ENCODE measurements at places on chromosomes 12 and 14.

GRCh38 chr12:102249079-102249841 lies 51.6 kb upstream of the PMCH start:
- no peak for DNase-seq

DNA sequence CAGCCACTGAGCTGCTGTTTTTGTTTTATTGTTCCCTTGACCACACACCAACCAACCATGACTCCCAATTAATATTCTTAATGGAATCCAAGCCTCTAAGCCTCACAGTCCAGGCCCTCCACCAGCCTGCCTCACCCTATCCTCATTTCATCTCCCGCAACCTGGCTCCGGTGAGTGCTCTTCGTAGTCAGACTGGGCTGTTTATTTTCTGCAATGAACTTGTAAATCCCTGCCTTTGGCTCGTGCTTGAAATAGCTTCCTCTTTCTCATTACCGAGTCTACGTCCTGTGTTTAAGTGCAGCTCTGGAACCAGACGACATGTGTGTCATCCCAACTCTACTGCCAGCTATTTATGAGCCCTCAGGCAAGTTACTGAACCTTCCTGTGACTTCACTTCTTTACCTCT lies 12.4 kb upstream of the ETFBKMT start:
- DNase-seq: no peak

- no peak for DNase-seq
These were observed 65.9 kb upstream of the CCDC198 start for GRCh38 chr14:57559576-57559975.

DNA sequence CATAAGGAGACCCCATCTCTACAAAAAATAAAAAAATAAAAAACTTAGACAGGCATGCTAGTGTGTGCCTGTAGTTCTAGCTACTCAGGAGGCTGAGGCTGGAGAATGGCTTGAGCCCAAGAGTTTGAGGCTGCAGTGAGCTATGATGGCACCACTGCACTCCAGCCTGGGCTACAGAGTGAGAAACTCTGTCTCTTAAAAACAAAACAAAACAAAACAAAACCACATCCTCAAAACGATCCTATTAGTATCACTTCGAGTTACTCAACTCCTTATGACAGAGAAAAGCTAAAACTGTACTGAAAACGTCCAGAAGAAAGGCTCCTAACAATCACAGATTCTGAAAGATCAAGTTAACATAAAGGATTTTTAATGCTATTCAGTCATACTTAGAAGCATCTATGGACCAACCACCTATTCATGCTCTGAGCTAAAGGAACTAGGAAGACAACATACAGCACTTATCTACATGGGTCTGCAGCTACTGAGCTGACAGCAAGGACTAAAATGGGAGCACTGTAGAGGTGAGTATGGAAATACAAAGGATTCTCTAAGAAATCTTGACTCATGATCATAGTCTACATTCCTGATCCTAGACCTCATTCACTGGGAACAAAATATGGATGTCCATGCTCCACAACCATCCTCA lies 75.3 kb upstream of the DUSP6 start:
- DNase-seq: no peak

- DNase-seq: peak; percentile 65
These were observed 41.9 kb upstream of the NCOR2 start for GRCh38 chr12:124609041-124609989.

DNA sequence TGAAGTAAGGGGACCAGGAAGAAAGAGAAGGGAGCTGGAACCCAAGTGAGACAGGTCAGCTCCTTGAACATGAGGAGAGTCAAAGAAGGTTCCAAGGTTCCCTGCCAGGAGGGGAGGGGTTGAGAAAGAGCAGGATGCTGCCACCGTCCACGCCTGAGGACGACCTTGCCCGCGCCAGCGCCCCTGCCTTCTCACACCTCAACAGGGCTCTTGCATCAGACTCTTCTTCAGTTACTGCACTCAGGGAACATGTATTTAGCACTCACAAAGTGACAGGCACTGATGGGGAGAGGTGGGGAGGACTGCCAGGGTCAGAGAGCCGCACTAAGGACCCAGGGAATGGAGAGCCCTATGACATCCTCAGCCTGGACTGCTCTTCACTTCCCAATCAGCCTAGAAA lies 102.1 kb upstream of the NUDT4 start:
- DNase-seq: no peak

DNA sequence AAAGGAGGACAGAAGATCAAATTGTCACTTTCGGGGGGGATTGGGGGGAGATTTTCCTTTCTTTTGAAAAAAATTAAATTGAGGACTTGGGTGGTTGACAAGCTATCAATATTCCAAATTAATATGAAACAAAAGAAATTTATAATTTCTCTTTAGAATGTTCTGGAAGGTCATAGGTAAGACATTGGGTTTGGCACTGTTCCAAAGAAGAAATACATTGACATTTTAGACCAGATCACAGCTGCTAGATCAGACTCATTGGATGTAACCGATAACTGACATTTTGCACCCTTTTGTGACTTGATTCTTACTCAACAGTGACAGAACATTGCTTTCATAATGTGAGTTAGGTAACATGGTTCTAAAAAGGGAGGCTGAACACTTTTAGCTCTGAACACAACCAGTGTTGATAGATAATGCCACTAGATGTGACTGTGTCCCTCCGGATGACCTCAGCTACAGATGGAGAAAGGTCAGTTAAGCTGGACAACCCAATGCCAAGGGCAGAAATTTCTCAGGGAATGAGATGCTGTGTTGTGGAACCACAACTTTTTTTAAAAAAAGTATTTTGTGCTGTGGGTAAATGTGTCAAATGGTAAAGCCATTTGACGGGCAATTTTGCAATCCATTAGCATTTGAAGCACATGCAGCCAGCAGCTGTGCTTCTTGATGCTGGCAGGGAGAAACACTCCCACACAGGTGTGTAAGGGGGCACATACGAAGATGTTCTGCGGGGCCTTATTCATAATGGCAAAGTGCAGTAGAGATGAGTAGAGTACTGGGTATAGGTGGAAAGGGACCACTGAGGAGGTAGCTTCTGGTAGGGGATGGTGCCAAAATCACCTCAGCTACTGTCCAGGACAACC lies 62.9 kb downstream of the RFX4 start:
- no peak for DNase-seq

DNA sequence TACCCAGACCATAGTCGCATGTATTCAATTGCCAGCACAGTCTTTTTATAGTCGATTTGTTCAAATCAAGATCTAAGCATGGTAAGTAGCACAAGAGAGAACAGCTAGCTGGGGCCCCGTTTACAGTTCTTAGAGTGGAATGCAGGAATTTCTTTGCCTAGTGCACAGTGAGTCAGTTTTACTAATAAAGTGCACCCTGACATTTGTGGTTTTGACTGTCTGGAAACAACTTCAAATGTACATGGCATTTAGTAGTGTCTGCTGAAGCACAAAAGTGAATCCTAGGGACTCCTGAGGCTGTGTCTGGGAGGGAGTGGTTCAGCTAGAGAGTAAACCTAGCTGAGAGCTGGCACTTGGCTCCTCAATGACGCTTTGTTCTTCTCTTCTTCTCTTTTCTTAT lies 64.9 kb downstream of the TMX1 start:
- no peak for DNase-seq

DNA sequence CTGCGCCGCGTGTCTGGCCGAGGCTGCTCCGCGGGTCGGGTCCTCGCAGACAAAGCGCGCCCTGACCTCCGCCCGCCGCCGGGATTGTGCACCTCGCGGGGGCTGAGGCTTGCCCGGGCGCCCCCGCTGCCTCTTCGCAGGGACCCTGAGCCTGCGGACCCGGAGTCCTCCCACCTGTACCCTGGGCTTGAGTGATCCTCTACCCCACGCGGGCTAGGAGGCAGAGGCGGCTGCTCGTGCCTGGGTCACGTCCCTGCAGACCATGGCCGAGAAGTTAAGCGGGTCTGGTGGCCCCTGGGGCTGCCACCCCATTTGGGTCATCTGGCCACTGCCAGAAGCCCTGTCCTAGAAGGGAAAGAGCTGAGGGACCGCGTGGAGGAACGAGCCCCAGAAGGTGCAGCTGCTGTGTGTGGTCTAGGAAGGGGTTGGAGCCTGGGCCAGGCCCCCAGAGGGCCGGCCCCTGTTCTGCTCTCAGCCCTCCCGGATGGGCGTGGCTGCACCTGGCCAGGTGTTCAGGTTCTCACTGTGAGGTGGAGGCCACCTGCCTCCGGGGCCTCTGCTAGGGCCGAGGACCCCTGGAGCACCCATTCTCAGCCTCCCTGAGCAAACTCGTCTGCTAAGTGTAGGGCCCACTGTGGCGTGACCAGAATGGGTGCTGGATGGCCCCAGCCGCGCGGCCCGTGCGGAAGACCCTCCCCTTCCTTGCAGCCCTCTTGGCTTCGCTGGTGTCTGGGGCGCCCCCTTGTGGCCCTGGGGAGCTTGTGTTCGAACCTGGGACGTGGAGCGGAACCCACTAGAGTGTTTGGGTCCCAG lies 49.6 kb downstream of the LRCOL1 start:
- peak; percentile 62 for DNase-seq

- DNase-seq: no peak
These were observed 158.0 kb upstream of the CAND1 start for GRCh38 chr12:67111182-67111581.

DNA sequence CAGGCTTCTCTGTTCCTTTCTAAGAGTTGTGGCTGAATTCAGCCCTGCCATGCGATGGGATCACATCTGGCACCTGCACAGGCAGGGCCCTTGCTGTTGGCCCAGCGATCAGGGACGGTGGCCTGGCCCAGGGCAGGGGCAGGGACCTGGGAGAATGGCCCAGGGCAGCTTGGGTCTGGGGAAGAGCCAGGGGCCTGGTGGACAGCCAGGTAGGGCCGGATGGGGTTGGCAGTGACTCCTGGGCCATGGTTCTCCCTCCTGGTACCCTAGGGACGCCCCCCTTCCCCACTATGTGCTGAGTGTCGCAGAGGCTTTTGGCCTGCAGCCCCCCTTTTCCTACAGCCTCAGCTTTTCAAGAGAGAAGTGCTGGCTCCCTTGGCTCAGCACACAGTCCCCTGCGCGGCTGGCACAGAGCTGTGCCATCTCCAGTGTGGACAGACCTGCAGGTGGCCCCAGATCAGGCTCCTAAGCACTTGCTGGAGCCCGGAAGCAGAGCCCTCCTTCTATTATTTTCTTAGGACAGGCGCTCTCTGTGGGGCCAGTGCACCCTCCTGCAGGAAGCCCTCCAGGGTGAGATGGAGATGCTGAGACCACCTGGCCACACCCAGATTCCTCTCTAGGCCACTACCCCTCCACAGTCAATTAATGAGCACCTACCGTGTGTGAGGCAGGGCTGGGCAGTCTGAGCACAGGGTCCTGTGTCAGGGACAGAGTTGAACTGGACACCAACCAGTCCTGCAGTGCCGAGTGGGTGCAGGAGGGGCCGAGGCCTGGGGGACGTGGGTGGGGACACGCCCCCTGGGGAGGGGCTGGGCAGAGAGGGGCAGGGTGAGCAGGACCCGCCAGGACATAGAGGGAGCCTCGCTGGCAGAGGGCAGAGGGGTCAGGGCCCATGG lies 267.6 kb downstream of the ADGRD1 start:
- DNase-seq: no peak

DNA sequence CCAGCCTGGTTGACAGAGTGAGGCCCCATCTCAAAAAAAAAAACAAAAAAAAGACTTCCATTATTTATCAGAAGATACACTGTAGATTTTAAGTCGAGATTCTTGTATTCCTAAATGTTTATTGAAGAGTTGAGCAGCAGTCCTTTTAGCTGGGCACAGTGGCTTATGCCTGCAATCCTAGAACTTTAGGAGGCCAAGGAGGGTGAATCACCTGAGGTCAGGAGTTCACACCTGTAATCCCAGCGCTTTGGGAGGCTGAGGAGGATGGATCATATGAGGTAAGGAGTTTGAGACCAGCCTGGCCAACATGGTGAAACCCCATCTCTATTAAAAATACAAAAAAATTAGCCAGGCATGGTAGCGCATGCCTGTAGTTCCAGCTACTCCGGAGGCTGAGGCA lies 57.6 kb downstream of the HEATR5A start:
- DNase-seq: no peak

GRCh38 chr12:11650286-11651281 lies 1.1 kb downstream of the ETV6 start:
- no peak for DNase-seq

GRCh38 chr12:123965382-123965781 lies 7.2 kb downstream of the CCDC92 start:
- no peak for DNase-seq

GRCh38 chr14:100552524-100553125 lies 34.6 kb downstream of the BEGAIN start:
- DNase-seq: no peak

DNA sequence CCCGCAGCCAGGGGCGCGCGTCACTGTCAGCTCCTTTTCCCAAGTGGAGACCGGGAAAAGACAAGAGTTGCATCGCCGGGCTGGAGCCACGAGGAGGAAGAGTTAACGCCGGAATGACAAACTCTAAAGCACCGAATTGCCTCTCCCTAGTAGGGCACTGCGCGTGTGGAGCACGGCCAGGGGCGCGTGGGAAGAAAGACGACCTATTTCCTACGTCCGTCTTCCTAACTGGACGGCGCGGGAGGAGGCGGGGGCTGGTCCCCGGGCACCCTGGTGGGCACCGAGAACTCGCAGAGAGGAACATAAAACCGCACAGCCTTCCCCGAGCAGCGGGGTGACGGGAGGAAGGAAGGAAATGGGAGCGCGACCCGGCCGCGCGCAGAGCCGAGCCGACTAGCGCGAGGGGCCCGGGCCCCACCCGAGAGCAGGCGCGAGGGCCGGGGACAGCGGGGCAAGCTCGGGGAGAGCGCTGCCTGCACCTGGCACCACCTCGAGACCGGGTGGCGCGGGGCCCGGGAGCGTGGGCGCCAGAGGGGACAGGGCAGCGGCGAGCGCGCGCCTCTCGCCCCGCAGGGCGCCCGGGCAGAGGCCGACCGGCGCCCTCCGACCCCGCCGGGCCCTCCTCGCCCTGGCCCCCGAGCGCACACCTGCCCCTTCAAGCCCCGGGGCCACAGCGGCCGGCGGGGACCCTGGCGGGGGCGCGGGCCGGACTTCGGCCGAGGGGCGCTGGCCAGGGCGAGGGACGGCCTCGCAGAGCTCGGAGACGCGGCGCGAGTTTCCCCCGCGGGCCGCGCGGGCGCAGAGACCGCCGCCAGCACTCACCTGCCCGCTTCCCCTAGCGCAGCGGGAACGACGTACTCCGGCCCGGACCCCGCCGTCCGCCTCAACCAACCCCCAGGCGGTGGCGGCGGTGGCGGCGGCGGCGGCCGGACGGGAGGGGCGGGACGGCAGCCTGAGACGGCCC lies at the start of gene SETD3:
Gene SETD3, minus strand, starts transcription at position 954 of the 964 bp plus-strand sequence. CDS start 15,054 bp downstream, outside the sequence.
- DNase-seq: peak; percentile 9

GRCh38 chr12:47997321-47997720 lies 7.0 kb downstream of the COL2A1 start:
- no peak for DNase-seq

DNA sequence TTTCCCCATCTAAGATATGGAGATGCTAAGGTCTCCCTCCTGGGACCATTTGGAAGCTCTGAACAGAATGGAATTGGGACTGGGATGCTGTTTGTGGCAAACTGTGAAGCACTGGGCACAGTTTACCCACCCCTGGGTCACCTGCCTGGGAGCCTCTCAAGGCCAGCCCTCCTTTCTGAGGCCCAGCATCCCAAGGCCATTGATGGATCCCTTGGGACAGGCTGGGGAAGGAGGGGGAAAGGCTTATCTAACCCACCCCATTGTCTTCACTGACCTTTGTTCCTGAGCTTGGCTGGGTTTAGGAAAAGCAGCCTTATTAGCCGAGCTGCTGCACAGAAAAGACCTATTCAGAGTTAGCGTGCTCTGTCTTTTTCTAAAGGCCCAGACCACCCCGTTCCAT lies 5.2 kb downstream of the CCDC85C start:
- no peak for DNase-seq

- no peak for DNase-seq
These were observed 45.3 kb upstream of the ATP23 start for GRCh38 chr12:57896115-57896433.

GRCh38 chr12:97299847-97300246 lies 162.8 kb upstream of the RMST start:
- no peak for DNase-seq
